Cerebellar cortex (tissue), 1 donor: ENCODE measurements at places on chromosomes 11 and 22.

- DNase-seq: no peak
These were observed 724.8 kb upstream of the LUZP2 start for GRCh38 chr11:23772081-23772480.

DNA sequence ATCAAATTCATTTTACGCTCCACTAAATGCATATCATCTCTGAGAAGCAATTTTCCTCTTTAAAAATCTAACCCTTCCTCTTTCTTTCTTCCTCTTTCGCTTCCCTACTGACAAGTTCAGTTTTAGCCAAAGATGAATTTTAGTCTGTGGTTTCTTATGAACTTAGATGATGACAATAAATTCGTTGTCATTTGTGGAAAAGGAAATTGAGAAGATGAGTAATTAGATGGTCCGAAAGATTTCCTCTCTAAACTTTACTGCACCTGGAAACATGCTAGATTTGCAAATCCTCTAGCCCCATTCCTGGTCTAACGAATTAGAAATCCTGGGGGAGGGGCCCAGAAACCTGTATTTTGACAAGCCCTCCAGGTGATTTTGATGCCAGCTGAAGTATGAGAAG is 855.4 kb upstream of the CHORDC1 start:
- DNase-seq: no peak

DNA sequence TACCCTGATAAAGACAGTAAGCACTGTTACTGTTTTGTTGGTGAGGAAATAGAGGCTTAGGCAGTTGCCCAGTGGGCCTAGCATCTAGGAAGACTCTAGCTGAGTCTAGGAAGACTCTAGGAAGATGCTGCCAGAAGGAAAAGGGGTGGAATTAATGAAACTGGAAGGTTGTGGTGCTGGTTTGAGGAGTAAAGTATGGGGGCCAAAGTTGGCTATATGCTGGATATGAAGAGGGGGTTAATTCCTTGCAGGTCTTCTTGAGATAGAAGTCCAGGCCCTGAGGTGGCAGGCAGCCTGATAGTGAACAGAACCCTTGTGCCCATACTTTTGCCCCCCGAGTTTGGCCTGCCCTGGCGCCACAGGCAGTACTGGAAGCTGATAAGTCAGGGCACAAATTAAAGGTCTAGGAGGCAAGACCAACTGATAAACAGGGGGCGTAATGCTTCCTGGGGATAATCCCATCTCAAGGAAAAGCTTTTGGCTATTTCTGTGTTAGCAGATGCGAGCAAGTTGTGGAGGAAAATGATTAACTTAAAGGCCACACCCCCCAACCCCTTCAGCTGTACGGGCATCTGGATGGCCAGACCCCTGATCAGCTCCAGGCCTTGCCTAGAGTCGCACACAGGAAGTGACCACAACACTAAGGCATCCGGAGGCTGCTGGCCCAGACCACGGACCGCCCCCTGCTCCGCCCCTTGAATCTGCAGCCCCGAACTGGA is 3.1 kb downstream of the ILK start:
- peak; percentile 76 for DNase-seq

GRCh38 chr11:65452806-65453490 is 30.4 kb downstream of the NEAT1 start:
- no peak for DNase-seq

- no peak for DNase-seq
These were observed 113.5 kb downstream of the MAML2 start for GRCh38 chr11:96229354-96229977.

DNA sequence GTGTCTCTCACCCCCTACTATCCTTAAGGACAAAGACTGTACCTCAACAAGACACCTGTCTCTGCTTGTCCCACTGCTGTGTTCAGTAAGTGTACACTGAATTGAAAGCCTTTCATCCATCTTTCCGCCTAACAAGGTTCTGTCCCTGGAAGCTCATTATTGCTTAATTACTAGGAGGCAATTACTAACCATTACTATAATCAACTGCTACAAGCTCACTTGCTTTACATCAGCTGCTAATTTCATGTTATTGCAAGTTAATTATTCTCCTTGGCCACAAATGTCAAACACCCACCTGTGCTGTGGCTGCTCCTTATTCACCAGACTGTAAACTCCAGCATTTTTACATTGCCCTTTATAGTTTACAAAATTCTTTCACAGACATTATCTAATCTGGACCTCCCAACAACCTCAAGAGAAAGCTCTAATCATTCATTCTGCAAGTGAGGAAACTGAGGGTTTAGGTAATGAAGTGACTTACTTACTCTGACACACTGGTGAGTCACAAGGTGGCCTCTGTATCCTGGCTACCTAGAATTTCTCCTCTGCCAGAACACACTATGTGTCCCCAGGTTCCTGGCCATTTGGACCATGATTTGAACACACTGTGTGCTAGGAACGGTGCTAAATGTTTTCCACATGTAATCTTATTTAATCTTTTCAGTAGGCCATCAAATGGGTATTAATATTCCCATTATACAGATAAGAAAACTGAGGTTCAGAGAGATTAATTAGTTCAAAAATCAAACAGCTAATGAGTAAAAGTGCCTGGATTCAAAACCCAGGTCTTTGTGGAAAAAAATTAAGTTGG is 66.7 kb downstream of the RAB30 start:
- DNase-seq: no peak

DNA sequence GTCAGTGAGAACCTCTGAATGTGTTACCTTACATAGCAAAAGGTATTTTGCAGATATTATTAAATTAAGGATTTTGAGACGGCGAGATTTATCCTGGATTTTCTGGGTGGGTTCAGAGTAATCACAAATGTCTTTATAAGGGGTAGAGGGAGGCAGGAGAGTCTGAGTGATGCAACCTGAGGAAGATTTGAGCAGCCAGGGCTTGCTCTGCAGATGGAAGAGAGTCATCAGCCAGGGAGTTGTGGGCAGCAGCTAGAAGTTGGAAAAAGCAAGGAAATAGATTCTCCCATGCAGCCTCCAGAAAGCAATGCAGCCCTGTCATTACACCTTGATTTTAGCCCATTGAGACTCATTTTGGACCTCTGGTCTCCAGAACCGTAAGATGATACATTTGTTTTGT is 4.1 kb upstream of the WDR74 start:
- no peak for DNase-seq

DNA sequence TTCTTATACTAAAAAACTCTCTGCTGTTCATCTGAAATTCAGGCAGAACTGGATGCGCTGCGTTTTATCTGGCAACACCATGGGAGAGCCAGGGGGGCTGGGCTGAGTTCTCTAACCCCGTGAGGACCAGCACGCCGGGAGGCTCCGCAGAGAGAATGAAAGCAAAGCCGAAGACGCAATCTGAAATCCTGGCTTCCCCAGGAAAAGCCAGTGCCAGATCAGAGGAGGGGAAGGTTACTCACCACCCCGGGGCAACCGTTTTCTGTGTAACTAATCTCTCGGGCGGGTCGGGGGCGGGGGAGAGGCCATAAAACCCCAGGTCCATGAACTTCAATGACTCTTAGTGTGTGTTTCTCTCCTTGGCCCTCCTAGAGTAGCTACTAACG is 99.4 kb downstream of the SHANK2 start:
- DNase-seq: no peak

DNA sequence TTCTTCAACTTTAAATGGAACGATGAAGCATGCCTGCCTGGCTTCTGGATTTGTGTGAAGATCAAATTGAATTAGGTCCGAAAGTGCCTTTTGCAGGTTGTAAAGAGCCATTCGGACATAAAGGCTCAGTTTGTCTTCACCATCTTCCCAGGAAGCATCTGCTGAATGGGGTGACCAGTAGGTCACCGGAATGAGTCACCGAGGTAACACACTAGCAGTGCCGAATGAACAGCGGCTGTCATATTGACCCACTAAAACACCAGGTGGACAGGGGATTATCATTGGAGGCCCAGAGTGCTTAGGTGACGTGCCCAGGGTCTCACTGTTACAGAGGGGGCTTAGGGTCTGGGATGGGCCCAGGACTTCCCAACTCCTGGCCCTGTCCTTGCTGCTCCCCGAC is 43.1 kb upstream of the MYH9 start:
- no peak for DNase-seq

DNA sequence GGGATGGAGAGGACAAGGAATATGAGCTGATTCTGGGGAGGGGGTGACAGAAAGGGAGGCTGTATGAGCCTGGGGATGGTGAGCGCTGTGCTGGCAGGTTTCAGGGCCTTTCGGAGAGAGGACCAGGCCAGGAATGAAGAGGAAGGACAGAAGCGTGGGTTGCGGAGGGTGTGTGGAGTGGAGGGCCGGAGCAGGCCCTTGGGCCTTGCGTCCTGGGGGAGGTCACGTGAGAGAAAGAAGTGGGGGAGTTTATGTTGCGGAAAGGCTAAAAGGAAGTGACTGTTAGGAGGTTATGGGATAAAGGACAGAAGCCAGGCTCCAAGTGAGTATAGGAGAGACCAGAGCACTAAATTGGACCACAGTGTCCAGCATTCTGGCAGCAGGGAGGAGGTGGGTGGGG is 17.5 kb downstream of the BCR start:
- no peak for DNase-seq

- DNase-seq: no peak
These were observed 154.1 kb upstream of the POU2AF2 start for GRCh38 chr11:111091321-111091938.

GRCh38 chr11:134395002-134395401 is 17.0 kb downstream of the B3GAT1 start:
- no peak for DNase-seq

- DNase-seq: peak; percentile 50
These were observed 137.6 kb downstream of the CD44 start for GRCh38 chr11:35276396-35277145.

GRCh38 chr22:41619979-41620588 is 759 bp downstream of the DESI1 start:
- peak; percentile 20 for DNase-seq

- peak; percentile 24 for DNase-seq
These were observed 85.5 kb downstream of the DGCR2 start for GRCh38 chr22:19036523-19037273.

GRCh38 chr11:31001427-31001826 is 368.1 kb downstream of the DCDC1 start:
- DNase-seq: no peak

DNA sequence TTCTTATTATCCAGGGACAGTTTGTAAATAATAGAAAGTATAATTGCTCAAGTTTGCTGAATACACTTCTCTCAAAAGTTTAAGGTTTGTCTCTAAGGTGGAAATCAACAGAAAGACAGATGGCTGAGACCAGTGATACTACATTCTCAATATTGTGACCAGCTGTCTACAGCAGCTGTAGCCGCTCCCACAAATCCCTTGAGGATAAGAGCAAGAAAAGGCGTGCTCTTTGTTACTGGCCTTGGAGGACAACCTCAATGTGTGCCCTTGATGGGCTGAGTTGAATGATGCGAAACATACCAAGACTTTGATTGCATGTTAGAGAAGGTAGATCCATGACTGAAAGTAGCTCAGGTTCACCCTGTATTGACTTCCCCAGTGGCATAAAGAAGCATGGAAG is 6.1 kb downstream of the OR6M1 start:
- DNase-seq: no peak

GRCh38 chr22:28658448-28658847 is 21.2 kb downstream of the TTC28 start:
- DNase-seq: no peak
